ENCODE measurements at places on chromosomes 6 and 20. TPM values are rescaled to one million over a fixed set of nuclear protein-coding genes. Genes with fewer than 3 reads are reported as not detected.

GRCh38 chr20:23079016-23079351 lies 7.1 kb downstream of the CD93 start:
- H3K4me1 ChIP-seq: no peaks in the 10 kb centered on the region
- no peak overlapping the region for H3K27ac ChIP-seq
- H3K4me3 ChIP-seq: no peak overlapping the region
- DNase-seq: no peak
- H3K27me3 ChIP-seq: peaks cover 40% of the 10 kb centered on the region
- H3K36me3 ChIP-seq: no peaks in the 10 kb centered on the region

DNA sequence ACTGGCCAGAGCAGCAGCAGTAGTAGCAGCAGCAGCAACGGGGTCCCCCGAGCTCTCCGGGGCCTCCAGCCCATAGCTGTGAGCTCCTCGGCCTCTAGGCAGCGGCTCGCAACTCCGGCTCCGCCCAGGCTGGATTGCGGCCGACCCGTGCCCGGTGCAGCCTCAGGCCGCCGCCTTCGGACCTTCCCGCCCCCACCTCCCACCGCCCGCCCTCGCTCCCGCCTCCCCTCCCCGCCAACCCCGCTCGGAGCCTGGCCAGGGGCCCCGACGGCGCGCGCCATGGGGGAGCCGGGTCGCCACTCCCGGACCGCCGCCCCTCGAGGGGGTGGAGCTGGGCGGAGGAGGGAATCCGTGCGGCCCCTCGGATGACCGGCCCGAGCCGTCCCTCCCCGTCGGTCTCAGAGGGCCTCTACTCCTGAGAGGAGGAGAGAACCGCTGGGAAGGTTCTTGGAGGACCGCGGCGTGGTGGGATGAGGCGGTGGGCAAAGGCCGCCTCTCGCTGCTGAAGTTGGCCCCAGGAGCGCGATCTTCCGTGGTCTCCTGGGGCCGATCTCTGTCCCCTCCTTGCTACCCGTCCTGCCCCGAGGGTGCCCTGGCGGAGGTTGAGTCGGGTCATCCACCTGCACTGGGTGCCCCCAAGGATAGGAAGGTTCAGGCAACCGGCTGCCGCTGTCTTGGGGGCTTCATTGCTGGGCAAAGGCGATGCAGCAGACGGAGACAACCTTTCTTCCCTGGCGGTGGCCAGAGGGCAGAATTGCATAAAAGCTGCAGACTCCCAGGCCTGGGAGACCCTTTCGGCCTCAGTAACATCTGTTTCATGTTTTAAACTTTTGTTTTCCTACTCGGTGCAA lies at the start of gene ADAM33:
ADAM33 (minus strand) TSS at position 80 of the 851 bp plus-strand sequence; CDS start at position 74, 6 bp downstream.
- peaks cover 2% of the 10 kb centered on the region for H3K27me3 ChIP-seq
- peaks cover 32% of the 10 kb centered on the region for H3K4me1 ChIP-seq
- DNase-seq: no peak
- no peak within 1 kb of the TSS for H3K27ac ChIP-seq

GRCh38 chr6:53244399-53244931 lies 95.8 kb upstream of the GCM1 start:
- H3K4me1 ChIP-seq: no peaks in the 10 kb centered on the region
- H3K27me3 ChIP-seq: peaks cover 17% of the 10 kb centered on the region
- no peak overlapping the region for H3K27ac ChIP-seq
- DNase-seq: no peak

- no peaks in the 10 kb centered on the region for H3K27me3 ChIP-seq
- H3K36me3 ChIP-seq: peaks cover 4% of the 10 kb centered on the region
- peak; percentile 99 for DNase-seq
- H3K4me1 ChIP-seq: peaks cover 14% of the 10 kb centered on the region
Observed at GRCh38 chr20:51631011-51631950, 88.8 kb upstream of the NFATC2 start.

DNA sequence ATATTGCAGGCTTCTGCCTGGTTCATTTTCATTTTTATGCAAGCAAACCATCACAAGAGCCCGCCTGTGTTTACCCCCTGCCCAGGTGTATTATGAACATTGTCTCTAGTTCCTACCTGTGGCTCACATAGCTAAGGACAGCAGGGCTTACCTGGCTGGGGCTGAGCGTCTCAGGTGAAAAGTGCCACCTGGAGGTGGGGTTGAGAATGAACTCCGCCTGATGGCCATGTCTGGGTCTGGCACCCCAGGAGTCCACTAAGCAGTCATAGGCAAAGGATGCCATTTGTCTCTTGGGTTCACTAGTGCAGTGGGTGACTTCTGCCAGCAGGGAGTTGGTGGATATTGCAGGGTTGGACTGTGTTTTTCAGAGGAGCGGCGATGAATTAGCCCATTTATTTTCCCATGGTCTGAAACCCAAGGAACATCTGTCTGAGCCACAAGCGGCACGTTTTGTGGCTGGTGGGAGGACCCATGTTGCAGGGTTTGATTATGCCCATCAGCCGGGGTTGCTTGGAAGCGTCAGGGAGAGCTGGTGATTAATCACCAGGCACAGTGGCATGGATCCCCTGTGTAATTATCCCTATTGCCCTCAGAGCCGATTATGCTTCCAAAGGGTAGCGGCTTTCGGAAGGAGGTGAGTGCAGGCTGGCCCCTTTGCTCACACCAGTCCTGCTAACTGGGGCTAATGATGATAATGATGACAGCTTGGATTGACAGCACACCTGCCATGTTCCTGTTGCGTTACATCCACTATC lies 92.1 kb downstream of the CDH26 start:
- DNase-seq: no peak
- no peak overlapping the region for H3K27ac ChIP-seq
- H3K4me3 ChIP-seq: no peak overlapping the region

- no peaks in the 10 kb centered on the region for H3K36me3 ChIP-seq
- no peak overlapping the region for H3K4me3 ChIP-seq
- H3K27ac ChIP-seq: peak overlapping the region; percentile 42
- peaks cover 50% of the 10 kb centered on the region for H3K4me1 ChIP-seq
- peak; percentile 95 for DNase-seq
Observed at GRCh38 chr20:49583669-49584417, 15.9 kb upstream of the PTGIS start.

DNA sequence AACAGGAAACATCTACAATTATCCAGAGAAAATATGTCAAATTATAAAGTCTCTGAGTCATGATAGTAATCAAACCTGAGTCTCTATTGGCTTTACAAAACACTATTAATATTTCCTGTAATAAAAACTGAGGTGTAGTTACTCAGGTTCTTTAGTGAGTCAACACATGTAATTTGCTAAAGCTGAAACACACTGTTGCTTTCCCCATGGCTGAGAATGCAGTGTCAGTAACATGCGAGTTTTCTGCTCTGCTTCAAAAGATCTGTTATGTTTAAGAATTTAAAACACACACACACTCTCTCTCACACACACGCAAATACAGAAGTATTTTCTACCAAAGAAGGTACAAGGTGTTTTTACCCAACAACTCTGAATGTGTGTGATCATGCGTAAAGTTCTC lies 38.6 kb downstream of the ATXN1 start:
- no peaks in the 10 kb centered on the region for H3K27me3 ChIP-seq
- no peak overlapping the region for H3K4me3 ChIP-seq
- peaks cover under 1% of the 10 kb centered on the region for H3K36me3 ChIP-seq
- H3K27ac ChIP-seq: 0 out of 2 replicates have a peak overlapping the region, but pooled peaks have one; percentile 17

Gene TNFRSF6B
- total RNA-seq: 1.1 TPM

GRCh38 chr6:137653706-137654059 lies 159.5 kb upstream of the OLIG3 start:
- no peaks in the 10 kb centered on the region for H3K36me3 ChIP-seq
- DNase-seq: no peak
- H3K27me3 ChIP-seq: no peaks in the 10 kb centered on the region
- no peak overlapping the region for H3K27ac ChIP-seq
- no peak overlapping the region for H3K4me3 ChIP-seq

Gene TMEM217
- total RNA-seq: 1.4 TPM

Gene EXOC2
- total RNA-seq: 37.3 TPM

- no peaks in the 10 kb centered on the region for H3K36me3 ChIP-seq
- H3K27ac ChIP-seq: no peak overlapping the region
- no peaks in the 10 kb centered on the region for H3K4me1 ChIP-seq
- no peaks in the 10 kb centered on the region for H3K27me3 ChIP-seq
- H3K4me3 ChIP-seq: no peak overlapping the region
- no peak for DNase-seq
Observed at GRCh38 chr20:57988828-57989227, 239.6 kb downstream of the ANKRD60 start.

- no peaks in the 10 kb centered on the region for H3K27me3 ChIP-seq
- DNase-seq: peak; percentile 93
- H3K4me1 ChIP-seq: peaks cover 4% of the 10 kb centered on the region
- H3K27ac ChIP-seq: no peak overlapping the region
Observed at GRCh38 chr6:89977808-89978748, 83.8 kb downstream of the GJA10 start.
